ENCODE measurements at places on chromosomes 1 and 21. TPM values are rescaled to one million over a fixed set of nuclear protein-coding genes. Genes with fewer than 3 reads are reported as not detected.

The WASF2 gene
- polyA plus RNA-seq: 86.4 TPM

The FGR gene
- polyA plus RNA-seq: 371 TPM

The ADAMTS4 gene
- not detected for polyA plus RNA-seq

The RGS2 gene
- 3,307 TPM for polyA plus RNA-seq

The RCAN3 gene
- polyA plus RNA-seq: 7.1 TPM

The HPDL gene
- not detected for polyA plus RNA-seq

The AGO1 gene
- polyA plus RNA-seq: 13.9 TPM

The DCST1 gene
- not detected for polyA plus RNA-seq

The SUSD4 gene
- 0.34 TPM for polyA plus RNA-seq

The GADD45A gene
- polyA plus RNA-seq: 14.3 TPM

The CFH gene
- 0.03 TPM for polyA plus RNA-seq

The ERVH48-1 gene
- polyA plus RNA-seq: not detected

The C1orf167 gene
- not detected for polyA plus RNA-seq

The CD164L2 gene
- polyA plus RNA-seq: not detected

The TP73 gene
- polyA plus RNA-seq: 0.15 TPM

The ADAMTSL4 gene
- 2.5 TPM for polyA plus RNA-seq

GRCh38 chr1:38129473-38129872 is 82.9 kb upstream of the POU3F1 start:
- H3K27ac ChIP-seq: no peak overlapping the region
- no peak for DNase-seq
- H3K27me3 ChIP-seq: peaks cover 25% of the 10 kb centered on the region

DNA sequence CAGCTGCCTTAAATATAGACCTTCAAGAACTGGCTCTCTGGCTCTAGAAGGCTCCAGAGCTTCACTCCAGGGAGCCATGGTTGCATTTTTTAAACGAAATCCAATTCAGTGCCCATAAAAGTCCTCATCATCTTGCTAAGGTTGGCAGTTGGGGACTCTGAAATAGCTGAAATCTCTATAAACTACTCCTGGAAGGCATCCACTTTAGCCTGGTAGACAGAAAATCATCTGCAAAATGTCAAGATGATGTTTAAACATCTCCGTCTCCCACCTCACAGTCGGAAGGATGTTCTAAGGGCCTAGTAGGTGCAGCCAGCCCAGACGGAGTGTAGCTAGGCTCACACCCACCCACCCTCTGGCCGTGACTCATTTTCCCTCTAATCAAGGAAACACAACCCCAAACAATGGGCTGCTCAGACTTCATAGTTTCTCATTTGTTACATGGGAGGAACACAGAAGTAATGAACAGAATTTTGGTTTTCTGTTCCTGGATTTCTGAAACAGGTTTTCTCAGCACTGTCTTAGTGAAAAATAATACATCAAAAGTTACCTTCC is 235.4 kb upstream of the KAZN start:
- no peak overlapping the region for H3K27ac ChIP-seq
- no peaks in the 10 kb centered on the region for H3K27me3 ChIP-seq
- no peaks in the 10 kb centered on the region for H3K4me1 ChIP-seq
- DNase-seq: no peak
- no peak overlapping the region for H3K4me3 ChIP-seq

- H3K27me3 ChIP-seq: no peaks in the 10 kb centered on the region
- no peak overlapping the region for H3K4me3 ChIP-seq
- no peak overlapping the region for H3K27ac ChIP-seq
- no peak for DNase-seq
- no peaks in the 10 kb centered on the region for H3K4me1 ChIP-seq
- no peaks in the 10 kb centered on the region for H3K36me3 ChIP-seq
Observed at GRCh38 chr1:238450976-238451375, 560.3 kb upstream of the ZP4 start.

GRCh38 chr1:109822749-109823542 is 59.2 kb upstream of the EPS8L3 start:
- no peaks in the 10 kb centered on the region for H3K27me3 ChIP-seq
- H3K27ac ChIP-seq: peak overlapping the region; percentile 79
- H3K4me1 ChIP-seq: peaks cover 86% of the 10 kb centered on the region
- no peaks in the 10 kb centered on the region for H3K36me3 ChIP-seq

- H3K4me3 ChIP-seq: no peak overlapping the region
- no peaks in the 10 kb centered on the region for H3K4me1 ChIP-seq
- H3K36me3 ChIP-seq: peaks cover 79% of the 10 kb centered on the region
- no peak for DNase-seq
Observed at GRCh38 chr1:64850846-64851245, 106.0 kb downstream of the RAVER2 start.

DNA sequence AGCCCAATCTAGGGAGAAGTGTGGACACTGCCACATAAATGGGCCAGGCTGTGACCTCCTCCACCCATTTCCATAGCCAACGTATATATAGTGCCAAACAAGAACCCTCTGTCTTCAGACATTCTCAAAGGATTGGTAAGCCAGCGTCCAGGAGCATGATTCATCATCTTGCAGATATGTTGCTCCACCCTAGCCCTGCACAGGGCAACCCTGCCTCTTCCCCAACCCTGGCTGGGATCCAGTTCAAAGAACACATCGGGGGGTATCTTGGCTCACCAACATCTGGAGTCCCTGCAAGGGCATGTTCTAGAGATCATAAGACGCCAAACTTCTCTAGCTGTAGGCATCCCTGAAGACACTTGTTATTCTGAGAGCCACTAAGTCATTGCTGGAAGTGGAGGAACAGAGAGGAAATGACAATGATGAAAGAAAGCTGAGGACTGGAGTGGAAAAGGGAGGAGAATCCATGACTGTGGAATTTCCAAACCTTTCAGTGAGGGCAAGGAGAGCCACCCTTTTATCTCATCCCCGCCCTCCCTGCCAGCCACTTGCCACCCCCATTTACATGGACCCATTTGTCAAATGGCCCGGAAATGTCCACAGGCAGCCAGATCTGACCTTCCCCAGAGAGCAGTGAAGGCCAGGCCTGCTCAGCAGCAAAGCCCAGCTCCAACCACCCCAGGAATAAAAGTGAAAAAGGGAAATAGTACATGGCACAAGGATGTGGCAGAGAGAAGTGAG is 144.1 kb upstream of the CTTNBP2NL start:
- no peaks in the 10 kb centered on the region for H3K4me1 ChIP-seq
- no peak overlapping the region for H3K4me3 ChIP-seq
- H3K36me3 ChIP-seq: no peaks in the 10 kb centered on the region
- DNase-seq: no peak

DNA sequence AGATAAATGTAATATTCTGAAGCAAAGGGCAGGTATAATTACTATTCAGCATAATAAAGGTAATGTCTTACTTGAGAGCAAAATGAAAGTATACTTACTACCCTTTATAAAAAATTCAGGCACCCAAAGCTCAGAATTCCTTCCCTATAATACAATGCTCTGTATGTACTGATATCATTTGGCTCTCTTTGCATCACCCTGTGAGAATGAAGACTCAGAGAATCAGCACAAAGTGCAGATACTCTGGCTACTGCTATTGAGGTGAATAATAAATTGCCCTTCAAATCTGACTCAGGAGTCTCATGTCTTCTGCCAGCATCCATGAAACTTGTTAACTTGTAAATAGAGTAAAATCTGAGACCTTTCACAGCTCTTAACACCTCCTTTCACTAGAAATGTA is 108.5 kb upstream of the KCTD3 start:
- no peak overlapping the region for H3K27ac ChIP-seq
- no peaks in the 10 kb centered on the region for H3K36me3 ChIP-seq
- no peak for DNase-seq
- no peaks in the 10 kb centered on the region for H3K27me3 ChIP-seq
- H3K4me3 ChIP-seq: no peak overlapping the region
- H3K4me1 ChIP-seq: no peaks in the 10 kb centered on the region

DNA sequence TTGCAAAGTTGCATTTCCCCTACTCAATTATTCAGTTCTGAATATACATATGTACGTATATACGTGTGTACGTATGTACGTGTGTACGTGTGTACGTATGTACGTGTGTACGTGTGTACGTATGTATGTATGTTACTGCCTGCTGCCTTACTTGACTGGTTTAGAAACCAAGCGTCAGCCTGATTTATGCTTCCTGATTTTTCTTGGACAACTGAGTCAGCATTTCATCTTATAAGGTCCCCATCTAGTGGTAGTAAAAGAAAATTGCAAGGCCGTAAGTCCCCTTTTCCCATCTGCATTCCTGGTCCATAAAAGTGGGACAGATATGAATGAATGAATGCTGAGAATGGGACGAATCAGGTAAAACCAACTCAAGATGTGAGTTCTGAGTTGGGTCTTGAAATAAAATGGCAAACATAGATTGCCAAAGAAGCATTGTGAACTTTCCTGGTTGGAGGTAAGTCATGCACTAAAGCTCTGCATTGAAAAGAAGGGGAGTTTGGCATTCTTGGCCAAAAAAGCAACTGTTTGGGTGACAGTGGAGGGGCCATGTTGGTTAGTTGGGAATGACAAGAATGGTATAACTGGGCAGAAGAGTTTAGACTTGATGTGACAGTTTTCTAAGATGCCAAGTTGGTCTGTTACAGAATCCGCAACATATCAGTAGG is 76.4 kb upstream of the DNAH14 start:
- no peak overlapping the region for H3K4me3 ChIP-seq
- no peaks in the 10 kb centered on the region for H3K36me3 ChIP-seq
- no peaks in the 10 kb centered on the region for H3K27me3 ChIP-seq
- no peak overlapping the region for H3K27ac ChIP-seq

DNA sequence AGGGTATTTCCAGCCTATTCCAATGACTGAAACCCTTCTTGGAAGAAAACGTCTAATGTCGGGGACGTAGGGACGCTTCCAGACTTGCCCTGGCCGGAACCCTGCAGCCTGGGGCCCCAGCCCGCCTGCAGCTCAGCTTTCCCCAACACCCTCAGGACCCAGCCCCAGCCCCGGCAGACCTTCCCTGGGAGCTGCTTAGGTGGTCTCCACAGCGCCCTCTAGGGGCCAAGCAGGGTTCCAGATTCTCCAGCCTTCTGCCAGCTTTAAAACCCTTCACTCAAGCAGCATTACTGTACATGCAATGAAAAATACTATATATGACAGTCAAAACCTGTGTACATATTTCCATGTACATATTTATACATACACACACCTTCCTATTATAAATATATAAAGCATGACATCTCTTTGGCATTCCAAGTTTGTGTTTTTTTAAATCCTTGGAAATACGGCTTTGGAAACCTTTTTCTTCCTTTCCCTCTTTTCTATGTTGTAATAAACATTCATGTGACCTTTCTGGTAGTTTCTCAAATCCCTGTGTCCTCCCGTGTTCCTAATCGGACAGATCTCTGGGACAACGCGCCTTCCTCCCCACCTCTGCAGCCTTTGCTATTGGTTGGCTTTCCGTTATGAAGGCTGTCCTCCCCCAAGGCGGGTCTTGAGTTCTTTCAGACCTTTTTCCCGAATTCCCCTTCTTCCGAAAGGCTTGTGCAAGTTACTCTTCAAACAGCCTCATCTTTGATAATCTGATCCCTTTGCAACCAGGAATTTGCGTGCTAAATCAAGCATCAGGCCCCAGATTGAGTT is 60.3 kb downstream of the STUM start:
- no peaks in the 10 kb centered on the region for H3K4me1 ChIP-seq
- no peaks in the 10 kb centered on the region for H3K36me3 ChIP-seq
- no peak overlapping the region for H3K27ac ChIP-seq
- H3K4me3 ChIP-seq: no peak overlapping the region
- H3K27me3 ChIP-seq: peaks cover 2% of the 10 kb centered on the region
- peak; percentile 34 for DNase-seq

- H3K27me3 ChIP-seq: no peaks in the 10 kb centered on the region
- no peak overlapping the region for H3K27ac ChIP-seq
- no peak overlapping the region for H3K4me3 ChIP-seq
- DNase-seq: peak; percentile 43
Observed at GRCh38 chr21:29022166-29022565, 2.3 kb upstream of the USP16 start.

DNA sequence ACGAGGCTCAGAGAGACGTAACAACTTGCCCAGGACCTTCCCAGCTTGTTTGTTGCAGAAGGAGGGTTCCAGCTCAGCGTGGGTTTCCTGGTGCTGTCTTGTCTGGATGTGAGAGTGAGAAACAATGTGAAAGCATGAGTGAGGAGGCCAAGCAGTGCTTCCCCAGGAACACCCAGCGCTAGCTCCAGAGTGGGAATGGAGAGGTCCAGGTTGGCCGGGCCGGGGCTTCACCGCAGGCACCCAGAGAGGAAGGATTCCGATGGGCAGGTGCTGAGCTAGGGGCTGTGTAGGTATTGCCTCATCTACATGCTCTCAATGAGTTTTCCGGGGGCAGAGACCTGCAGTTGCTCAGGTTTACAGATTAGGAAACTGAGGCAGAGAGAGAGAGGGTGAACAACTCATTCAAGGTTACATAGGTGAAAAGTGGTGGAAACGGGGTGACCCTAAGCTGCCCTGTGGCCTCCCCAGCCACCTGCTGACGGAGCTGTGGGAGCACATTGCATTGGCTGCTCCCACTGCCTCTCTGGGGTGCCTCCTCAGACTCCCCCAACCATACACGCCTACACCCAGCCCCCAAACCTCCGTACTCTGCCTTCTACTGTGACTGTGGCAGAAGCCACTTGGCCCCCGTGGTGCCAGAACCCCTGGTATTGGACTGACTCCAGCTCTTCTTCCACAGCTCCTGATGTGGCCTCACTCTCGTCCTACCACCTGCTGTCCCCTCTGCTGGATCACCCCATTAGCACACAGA is 51.2 kb downstream of the B3GALT5 start:
- peaks cover 6% of the 10 kb centered on the region for H3K27me3 ChIP-seq
- H3K36me3 ChIP-seq: no peaks in the 10 kb centered on the region
- no peak overlapping the region for H3K27ac ChIP-seq
- no peak overlapping the region for H3K4me3 ChIP-seq
- no peaks in the 10 kb centered on the region for H3K4me1 ChIP-seq

- H3K4me3 ChIP-seq: no peak overlapping the region
- DNase-seq: no peak
- H3K27me3 ChIP-seq: peaks cover 33% of the 10 kb centered on the region
- H3K27ac ChIP-seq: no peak overlapping the region
Observed at GRCh38 chr21:42120903-42121535, 49.9 kb downstream of the UMODL1 start.

GRCh38 chr1:16608838-16609560 is 4.4 kb downstream of the NBPF1 start:
- peaks cover 23% of the 10 kb centered on the region for H3K4me1 ChIP-seq
- H3K4me3 ChIP-seq: no peak overlapping the region
- DNase-seq: no peak
